ENCODE measurements at places on chromosomes 3 and 15.

DNA sequence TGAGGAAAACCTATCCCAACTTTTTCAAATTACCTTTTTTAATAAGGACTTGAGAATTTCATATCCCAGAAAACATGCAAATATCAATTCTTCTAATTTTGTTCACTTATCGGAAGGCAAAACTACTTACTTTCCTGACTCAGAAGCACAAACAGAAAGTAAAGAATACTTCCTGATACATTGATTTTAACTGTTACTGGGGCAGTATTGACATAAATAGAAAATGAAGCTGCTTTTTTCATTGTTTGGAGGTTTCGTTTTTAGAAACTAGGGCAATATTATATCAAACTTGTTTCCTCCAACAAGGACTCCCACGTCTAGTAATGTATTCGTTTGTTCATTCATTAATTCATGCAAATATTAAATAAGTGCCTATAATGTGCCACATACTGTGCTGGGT lies 19.1 kb downstream of the PAQR9 start:
- DNase-seq: no peak

- DNase-seq: no peak
Measured at GRCh38 chr15:81301385-81301784, 22.6 kb downstream of the STARD5 start.

DNA sequence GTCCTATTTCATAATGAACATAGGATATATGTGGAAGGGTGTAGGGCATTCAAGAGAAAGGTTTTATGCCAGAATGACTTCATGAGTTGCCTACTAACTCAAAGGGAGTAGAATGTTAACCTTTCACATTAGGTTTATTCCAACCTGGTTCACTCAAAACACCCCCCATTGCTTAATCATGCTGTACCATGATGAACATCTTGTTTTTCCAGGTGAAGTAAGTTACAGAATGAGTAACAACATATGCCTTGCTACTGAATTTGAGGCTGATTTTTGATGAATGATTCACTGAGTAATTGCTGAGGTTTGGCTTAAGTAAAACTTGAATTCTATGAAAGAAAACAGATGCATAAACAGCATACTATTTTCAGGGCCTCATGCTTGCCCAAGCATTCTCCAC lies 5.9 kb upstream of the CLDN16 start:
- no peak for DNase-seq

- DNase-seq: no peak
Measured at GRCh38 chr15:47961401-47962090, 159.2 kb upstream of the SLC24A5 start.

DNA sequence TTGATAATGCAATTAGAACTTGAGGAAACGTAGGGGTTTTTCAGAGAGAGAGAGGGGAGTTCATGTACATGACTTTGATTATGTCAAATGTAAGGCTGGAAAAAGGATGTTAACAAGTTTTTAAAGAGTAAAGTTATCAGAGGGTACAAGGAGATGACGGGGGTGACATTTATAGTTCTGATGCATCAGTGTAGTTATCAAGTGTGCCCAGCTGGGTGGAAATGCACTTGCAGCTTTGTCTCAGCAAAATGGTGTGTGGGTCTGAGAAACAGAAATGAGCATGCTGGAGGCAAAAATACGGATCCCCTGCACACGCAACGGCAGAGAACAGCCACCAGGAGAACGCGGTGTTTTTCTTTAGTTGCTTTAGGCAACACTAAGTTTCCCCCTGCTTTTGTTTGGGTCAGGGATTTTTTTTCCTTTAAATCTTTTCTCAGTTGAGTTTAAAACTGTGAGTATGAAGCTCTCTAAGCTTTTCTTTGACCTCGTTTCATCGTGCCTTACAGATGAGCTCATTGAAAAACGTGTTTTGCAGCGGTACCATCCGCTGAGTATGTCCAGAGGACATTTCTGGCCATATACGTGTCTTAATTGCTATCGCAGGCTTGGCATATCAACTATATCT lies 205.4 kb downstream of the PDZRN3 start:
- peak; percentile 74 for DNase-seq

DNA sequence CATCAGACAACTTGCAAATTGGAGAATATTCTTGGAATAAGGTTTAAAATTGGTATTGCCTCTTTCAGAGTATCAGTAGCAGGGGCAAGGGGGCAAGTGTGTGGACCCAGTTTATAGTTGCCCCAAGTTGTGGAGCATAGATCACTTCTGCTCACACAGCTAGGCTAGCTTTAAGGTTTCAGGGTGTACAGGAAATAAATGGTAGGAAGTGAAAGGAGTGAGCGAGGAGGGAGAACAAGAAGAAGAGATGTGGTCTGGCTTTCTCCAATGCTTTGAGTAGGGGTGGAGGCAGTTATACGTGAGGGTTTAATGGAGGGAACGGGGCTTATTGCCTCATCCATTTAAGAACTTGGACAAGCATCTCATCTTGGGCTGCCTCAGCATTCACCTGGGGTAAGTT lies 290.0 kb upstream of the CFAP20DC start:
- DNase-seq: no peak

- DNase-seq: no peak
Measured at GRCh38 chr15:63096178-63096577, 25.5 kb upstream of the LACTB start.

DNA sequence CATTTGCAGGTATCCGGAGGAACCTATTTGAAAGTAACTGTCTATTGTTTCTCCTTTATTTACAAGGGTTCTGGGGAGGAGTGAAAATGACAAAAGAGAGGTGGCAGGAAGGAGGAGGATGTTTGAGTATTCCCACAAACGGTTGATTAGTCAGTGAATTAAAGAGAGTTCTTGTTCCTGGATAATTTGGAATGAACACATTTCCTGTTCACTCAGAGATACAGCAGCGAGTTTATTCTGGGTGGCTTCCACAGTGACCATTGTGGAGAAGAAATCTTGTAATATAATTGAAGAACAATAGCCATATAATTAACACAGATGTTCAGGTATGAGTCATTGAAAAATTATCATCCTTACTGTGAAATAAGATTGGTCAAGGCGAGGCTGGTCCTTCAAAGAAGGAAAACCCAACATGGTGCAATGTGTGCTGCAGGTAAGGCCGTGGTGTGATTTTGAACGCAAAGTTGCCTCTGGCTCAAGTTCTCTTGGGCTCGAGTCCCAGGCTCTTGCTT lies 77.3 kb downstream of the NFKBIZ start:
- DNase-seq: no peak

GRCh38 chr3:182325213-182325950 lies 467.9 kb upstream of the ATP11B start:
- DNase-seq: no peak

- DNase-seq: no peak
Measured at GRCh38 chr3:197006446-197006845, 23.2 kb downstream of the MELTF start.

DNA sequence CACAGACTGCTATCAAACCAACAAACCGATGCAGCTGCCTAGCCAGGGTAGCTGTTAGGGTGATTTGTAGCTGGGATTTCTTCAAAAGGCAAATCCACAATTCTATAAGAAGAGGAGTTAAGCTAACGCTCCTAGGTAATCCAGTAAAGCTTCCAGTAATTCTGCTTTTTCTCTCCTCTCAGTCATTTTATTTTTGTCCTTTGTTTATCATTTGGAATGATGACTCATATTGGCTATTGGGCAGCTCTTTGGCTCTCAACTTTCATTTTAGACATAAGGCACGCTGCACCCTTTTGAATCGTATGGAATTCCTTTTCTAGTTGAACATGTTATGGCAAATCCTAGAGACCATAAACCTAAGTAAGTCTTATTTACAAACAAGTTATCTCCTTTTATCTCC lies 53.2 kb upstream of the PPARG start:
- DNase-seq: no peak

DNA sequence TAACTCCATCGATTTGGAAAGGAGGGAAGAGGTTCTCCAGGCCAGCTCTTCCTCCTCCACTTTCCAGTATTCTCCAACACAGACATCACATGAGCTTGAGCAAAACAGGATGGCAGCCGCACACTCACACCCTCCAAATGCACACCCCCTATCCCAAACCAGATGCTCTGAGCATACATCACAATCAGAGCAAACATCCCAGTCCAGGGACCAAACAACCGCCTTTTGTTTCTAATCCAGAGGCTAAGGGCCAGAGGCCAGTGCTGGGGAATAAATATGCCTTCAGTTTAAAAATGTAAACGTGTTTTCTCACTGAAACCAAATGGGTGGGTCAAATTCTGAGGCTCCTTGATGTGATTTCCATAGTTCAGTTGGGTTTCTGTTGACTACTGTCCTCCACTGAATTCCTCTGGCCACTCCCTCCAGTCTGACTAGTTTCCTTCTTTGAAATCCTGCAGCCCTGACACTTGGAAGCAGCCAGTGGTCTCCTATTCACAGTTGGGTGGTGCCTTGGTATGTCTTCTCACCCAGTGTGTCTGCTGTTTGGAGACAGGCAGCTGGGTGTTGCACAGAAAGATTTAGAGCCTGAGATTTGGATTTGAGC lies 19.2 kb upstream of the MFGE8 start:
- DNase-seq: no peak

DNA sequence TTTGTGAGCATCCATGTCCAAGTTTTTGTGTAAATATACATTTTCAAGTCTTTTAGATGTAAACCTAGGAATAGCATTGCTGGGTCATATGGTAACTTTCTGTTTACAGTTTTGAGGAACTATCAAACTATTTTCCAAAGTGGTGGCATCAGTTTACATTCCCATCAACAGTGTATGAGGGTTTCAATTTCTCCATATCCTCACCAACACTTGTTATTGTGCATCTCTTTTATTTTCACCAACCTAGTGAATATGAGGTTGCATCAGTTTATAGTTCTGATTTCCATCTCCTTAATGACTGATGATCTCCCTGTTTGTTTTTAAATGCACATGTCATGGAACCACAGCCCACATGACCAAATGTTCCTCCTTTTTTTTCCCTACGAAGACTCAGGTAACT lies 201.2 kb downstream of the FEZF2 start:
- DNase-seq: no peak

- DNase-seq: no peak
Measured at GRCh38 chr15:64016257-64016656, 30.0 kb downstream of the DAPK2 start.

- no peak for DNase-seq
Measured at GRCh38 chr15:96524676-96525417, 194.3 kb downstream of the NR2F2 start.

GRCh38 chr3:18572809-18573208 lies 147.7 kb upstream of the SATB1 start:
- no peak for DNase-seq

- DNase-seq: peak; percentile 72
Measured at GRCh38 chr3:140898340-140899180, 43.1 kb upstream of the SLC25A36 start.

DNA sequence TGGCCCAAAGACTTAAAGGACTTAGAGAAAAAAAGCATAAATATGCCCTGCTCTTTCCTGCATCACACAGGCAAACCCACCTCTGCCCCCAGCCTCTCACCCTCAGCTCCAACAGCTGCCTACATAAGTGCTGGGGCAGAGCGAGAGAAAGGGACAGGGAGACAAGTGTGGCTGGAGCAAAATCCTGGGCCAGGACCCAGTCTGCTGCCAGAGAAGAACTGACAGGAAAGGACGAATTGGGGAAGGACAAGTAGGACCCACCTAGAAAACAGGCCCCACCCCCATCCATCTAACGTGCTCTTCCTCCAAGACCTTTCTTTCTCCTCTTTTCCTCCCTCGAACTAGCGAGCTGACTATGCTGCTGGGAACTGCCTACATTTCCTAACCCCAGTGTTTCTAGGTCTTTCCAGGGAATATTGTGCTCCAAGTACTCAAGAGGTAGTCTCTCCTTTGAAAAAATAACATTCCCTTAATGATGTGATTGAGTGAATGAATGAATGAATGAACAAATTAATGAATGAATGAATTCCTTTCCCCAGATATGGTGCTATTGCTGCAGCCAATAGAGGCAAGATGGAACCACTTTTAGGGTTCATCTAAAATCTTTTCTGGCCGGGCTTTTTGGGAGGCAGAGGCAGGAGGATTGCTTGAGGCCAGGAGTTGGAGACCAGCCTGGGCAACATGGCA lies 18.4 kb downstream of the IGDCC4 start:
- DNase-seq: peak; percentile 82

- no peak for DNase-seq
Measured at GRCh38 chr3:9944271-9944670, 7.9 kb downstream of the PRRT3 start.

- DNase-seq: peak; percentile 68
Measured at GRCh38 chr3:109023656-109024254, 70.1 kb upstream of the GUCA1C start.

- DNase-seq: no peak
Measured at GRCh38 chr3:35784169-35784568, 144.8 kb downstream of the ARPP21 start.

- DNase-seq: no peak
Measured at GRCh38 chr3:130242850-130243569, 102.5 kb upstream of the COL6A5 start.

DNA sequence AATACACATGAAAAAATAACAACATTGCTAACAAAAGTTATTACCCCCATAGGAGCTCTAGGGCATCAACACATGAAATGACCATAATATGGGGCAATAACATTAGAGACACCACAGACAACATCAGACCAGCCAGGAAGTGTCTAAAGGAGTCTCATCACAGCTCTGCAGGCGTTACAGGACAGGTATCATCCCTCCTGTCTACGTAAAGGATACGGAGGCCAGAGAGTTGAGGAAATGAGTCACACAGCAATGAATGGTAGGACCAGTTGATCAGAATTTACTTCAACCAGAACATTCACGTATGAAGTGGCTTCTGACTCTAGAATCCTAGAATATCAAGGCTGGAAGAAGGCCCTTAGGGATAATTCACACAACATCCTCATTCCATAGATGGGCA lies 1.8 kb downstream of the NME9 start:
- DNase-seq: no peak

- peak; percentile 22 for DNase-seq
Measured at GRCh38 chr3:126570103-126570541, 11.4 kb upstream of the C3orf22 start.

- DNase-seq: no peak
Measured at GRCh38 chr15:90190606-90191343, 10.4 kb upstream of the SEMA4B start.

GRCh38 chr3:133548090-133548489 lies 25.4 kb upstream of the CDV3 start:
- DNase-seq: no peak

DNA sequence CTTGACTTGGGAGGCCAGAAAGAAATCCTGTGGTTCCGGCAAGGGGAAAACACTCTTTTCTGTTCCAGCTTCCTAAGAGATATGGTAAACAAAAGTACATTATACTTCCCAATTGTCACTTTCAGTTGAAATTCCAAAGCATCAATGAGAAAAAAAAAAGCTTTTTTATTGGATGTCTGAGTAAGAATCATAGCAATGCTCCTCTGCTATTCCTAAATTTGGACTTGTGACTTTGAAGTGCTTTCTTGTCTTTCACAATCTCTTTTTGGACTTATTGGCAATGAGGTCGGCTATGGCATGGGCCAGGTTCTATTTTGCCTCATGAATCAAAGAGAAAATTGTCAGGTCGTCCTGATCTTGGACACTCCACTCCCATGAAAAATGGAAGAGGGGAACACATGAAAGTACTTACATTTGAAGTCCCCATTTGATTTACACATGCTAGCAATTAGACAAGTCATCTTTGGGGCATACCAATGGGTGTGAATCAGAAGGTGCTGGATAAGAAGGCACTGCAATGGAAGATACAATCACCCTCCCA lies 170.5 kb downstream of the GREM1 start:
- no peak for DNase-seq

- DNase-seq: no peak
Measured at GRCh38 chr15:85542895-85543331, 162.5 kb downstream of the AKAP13 start.

GRCh38 chr3:59319442-59319841 lies 269.6 kb upstream of the CFAP20DC start:
- DNase-seq: no peak

- DNase-seq: no peak
Measured at GRCh38 chr15:38479756-38480155, 25.8 kb downstream of the FAM98B start.

GRCh38 chr3:156311930-156312329 lies 191.6 kb downstream of the KCNAB1 start:
- no peak for DNase-seq

All from GM23338 (cell line).